ENCODE measurements at places on chromosomes 1 and 21.

DNA sequence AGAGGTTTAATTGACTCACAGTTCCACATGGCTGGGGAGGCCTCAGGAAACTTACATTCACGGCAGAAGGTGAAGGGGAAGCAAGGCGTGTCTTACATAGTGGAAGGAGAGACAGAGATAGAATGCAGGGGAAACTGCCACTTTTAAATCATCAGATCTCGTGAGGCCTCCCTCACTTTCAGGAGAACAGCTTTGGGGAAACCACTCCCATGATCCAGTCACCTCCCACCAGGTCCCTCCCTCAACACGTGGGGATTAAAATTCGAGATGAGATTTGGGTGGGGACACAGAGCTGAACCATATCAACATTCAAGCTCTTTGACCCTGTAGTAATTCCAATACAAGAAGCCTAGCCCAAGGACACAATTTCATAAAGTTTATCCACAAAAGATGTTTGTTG is 13.7 kb downstream of the PIGP start:
- DNase-seq: no peak

DNA sequence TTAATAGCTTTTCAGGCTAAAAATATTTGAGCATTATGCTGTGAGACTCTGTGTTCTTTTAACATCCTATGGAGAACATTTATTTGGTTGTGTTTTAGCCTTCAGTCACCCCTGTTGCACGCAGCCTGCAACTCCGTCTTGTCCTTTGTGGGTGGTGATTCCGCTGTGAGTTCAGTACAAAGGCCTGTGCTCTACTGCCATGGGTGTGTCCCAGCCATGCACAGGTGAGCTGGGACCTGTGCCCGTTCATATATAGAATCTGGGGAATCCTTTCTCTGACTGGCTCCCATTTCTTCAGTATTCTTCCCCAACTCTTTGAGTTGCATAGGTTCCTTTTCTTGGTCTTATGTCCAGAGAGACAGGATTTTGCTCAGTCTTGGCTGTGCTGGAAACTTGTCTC is 61.4 kb downstream of the ACTL8 start:
- DNase-seq: no peak

GRCh38 chr21:41769933-41770332 is 3.1 kb upstream of the RIPK4 start:
- no peak for DNase-seq

DNA sequence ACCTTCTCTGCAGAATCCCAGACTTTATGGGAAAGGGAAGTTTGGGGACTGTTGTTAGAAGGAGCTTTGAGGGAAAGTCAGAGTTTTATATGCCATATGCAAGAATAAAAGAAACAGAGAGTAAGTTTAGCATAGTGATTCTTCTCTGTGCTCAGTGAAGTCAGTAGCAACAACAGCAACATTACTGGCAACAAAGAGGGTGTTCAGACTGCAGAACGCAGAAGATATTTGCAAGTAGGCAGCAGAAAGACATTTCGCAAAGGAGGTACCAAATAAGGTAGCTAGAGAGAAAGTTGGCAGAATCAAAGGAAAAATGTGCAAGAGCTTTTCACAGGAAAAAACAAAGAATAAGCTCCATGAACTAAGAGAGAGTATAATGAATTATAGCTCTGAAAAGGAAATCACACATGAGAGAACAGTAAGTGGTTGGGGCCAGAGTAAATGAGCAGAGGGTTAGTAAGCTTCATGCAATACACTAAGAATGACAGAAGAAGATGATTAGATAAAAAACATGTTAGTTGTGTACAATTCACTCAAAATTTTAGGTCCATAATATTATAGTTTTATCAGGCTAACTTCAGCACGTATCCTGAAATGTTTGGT is 98.1 kb downstream of the NEGR1 start:
- DNase-seq: no peak

- DNase-seq: no peak
These were observed 77.6 kb downstream of the MORN1 start for GRCh38 chr1:2313651-2314261.

DNA sequence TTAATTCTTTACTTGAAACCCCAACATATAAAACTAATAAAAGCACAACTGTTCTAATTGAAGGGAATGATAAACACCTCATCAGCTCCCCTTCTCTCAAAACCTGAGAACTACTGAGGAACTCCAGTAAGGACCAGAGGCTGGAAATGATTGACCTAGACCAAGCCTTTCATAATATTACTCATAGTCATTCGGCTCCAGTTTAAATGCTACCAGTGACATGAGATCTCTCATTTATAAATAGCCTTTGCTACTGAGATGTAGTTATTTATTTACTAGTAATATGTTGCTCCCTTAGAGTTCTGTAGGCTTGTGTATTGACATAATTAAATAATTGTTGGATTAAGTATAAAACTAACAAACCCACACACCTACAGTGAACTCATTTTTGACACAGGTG is 209.8 kb upstream of the PRMT6 start:
- no peak for DNase-seq

GRCh38 chr1:227766015-227766634 is 30.9 kb downstream of the SNAP47 start:
- peak; percentile 62 for DNase-seq

- DNase-seq: no peak
These were observed 69.8 kb downstream of the LRIG2 start for GRCh38 chr1:113142791-113143190.

DNA sequence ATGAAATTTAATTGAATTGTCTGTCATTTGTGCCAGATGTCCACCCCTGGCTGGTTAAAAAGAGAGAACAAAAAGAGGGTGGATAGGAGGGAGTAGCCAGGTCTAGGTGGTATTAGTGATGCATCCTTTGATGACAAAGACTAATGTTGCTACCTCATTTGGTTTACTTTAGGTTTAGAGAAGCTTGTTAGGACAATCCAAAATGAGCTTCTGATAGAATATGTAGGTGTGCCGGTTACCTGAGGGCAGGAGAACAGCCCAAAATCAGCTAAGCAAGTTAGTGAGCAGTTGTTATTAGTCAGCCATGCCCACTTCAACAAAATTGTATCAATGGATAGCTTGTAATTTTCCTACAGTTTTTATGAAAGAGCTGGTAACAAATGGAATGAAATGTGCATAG is 61.4 kb upstream of the PTGS2 start:
- DNase-seq: no peak

DNA sequence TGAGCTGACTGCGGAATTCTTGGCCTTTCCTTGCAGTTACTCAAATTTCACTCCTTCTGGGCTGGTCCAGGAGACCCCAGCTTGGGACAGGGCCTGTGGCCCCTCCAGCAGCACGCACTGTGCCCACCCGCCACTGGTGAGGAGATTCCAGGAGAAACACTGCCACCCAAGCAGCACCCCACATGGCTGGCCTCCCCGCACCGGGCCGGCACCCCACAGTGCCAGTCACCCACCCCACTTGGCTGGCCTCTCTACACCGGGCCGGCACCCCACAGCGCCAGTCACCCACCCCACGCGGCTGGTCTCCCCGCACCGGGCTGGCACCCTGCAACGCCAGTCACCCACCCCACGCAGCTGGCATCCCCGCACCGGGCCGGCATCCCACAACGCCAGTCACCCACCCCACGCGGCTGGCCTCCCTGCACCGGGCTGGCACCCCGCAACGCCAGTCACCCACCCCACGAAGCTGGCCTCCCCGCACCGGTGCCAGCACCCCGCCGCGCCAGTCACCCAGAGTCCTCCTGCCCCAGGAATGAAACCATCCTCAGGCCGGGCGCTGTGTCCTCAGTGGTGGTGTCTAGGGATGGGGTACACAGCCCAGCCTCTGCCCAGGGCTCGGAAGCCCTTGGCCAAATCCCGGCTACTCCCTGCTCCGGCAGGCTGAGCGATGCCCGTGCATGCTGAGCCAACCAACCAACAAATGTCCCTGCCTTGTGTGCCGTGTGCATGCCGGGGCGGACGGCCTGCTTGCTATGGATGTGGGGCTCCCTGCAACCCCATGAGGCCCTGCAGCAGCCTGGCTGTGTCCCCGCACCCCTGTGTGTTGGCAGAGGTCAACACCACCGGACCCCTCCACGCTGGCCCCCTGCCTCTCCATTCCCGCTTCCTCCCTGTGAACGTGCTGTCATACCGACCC is 38.6 kb upstream of the TSPEAR start:
- no peak for DNase-seq

DNA sequence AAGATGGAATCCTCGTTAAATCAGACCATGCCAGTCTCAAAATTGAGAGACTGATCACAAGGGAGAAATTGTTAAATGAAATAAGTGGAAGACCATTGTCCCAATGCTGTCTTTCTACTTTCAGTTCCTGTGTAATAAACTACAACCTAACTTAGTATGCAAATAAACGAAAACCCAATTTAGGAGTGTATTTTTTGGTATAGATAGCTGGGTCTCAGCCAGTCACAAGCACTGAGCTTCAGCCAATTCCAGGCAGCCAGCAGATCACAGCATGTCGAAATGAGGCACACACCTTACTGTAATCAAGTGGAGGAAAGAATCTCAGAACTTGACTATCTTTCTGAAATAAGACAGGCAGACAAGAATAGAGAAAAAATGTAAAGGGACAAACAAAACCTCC is 33.0 kb upstream of the VN1R5 start:
- DNase-seq: no peak

DNA sequence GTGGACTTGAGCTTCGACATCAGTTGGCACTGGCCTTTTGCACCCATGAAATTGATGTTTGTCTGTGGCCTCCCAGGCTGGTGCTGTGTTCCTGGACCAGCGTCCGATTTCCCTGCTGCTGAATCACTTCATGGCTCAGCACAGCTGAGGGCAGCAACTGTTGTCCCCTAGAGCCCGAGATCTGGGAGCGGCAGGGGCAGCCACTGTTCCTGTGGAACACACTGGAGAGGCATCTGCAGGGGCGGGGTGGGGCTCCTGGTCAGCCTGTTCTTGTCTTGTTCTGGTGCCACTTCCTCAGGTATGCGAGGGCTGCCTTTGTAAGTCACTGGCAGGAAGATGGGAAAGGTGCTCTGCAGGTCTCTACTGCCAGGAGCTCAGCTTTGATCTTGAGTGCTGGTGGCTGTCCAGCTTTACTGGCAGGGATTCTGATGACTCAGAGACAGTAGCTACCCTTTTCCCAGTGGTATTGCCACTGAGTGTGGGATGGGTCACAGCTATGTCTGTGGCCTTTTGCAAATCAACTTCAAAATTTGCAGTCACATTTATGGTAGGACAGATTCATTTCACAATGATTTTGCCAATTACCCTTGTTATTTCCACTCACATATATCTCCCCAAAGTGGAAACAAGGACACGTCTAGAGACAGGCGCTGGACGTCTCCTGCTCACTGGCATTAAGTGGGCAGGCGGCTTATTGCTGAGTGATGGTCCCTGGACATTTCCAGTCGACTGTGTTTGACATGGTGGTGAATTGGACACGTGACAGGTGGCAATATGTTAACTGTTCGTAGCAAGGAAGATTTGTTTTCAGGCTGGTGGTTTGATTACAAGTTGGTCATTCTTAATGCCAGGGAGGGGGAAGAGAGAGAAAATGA is 15.3 kb downstream of the AGPAT3 start:
- DNase-seq: no peak

- no peak for DNase-seq
These were observed 111.1 kb downstream of the ATP1B1 start for GRCh38 chr1:169217636-169218035.

- DNase-seq: no peak
These were observed 1359.1 kb upstream of the ADGRL2 start for GRCh38 chr1:80441664-80442063.

DNA sequence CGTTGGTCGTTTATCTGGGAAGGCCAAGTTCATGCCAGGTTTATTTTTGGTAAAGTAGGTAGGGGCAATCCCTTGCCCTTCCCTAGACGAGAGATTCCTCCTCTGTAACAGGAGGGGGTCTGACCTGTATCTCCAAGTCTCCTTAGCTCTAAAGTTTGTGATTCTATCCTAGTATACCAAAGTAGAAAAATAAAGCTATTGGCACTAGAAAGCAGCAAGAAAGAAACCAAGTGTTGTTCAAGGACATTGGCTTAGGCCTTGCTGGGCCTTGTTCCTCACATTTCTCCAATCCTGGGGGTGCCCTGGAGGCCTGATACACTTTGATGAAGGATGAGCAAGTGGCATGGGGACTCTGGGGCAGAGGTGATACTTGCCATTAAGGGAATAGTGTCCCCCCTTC is 814 bp downstream of the MTARC2 start:
- DNase-seq: no peak

DNA sequence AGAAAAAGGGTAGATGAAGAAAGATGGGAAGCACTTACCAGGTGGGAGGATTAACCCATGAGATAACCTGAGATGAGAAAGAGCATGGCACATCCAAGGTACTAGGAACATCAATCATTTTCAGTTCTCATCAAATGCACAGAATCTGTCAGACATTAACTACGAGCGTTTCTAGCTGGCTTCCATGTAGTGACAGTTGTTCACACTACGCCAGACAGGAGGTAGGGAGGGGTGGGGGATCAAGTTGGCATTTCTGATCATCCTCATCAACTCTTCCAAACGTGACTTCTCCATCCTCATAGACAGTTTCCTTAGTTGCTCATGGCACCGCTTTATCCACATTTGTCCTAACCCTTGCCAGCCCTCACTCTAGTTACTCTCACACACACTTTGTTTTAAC is 120.2 kb downstream of the PLD5 start:
- no peak for DNase-seq

DNA sequence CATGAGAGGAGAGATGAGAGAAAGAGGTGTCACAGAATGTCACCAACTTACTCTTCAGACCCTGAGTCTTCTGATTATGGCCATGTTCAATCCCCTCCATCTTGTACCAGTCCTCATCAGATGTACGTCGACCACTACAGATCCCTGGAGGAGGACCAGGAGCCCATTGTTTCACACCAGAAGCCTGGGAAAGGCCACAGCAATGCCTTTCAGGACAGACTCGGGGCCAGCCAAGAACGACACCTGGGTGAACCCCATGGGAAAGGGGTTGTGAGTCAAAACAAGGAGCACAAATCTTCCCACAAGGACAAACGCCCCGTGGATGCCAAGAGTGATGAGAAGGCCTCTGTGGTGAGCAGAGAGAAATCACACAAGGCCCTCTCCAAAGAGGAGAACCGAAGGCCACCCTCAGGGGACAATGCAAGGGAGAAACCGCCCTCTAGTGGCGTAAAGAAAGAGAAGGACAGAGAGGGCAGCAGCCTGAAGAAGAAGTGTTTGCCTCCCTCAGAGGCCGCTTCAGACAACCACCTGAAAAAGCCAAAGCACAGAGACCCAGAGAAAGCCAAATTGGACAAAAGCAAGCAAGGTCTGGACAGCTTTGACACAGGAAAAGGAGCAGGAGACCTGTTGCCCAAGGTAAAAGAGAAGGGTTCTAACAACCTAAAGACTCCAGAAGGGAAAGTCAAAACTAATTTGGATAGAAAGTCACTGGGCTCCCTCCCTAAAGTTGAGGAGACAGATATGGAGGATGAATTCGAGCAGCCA is 8.0 kb downstream of the ELOA start:
- peak; percentile 12 for DNase-seq

- no peak for DNase-seq
These were observed 122.2 kb upstream of the HOOK1 start for GRCh38 chr1:59692591-59692990.

DNA sequence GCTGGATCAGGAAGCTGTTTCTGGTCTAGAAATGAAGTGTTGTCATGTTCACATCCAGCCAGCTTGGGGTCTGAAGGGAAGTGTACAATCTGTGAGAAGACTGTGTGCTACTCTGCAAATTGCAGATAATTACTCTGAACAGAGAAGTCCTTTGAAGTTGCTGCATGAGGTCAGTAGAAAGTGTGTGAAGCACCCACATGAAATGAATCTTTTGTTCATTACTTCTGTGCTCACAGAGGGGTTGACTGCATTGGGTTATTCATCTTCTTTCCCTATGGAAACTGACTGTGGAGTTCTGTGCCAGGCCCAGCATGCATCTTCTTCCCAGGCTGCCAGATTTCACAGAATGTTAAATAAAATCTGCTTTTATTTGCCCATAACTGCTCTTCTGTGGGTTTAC is 47.1 kb downstream of the CTH start:
- no peak for DNase-seq

Data from head of caudate nucleus (tissue), 42 donors.